Activated B cell treated with CpG ODN at 0.5 μM for 24 hours (primary cell): ENCODE measurements at places on chromosomes 16 and 17. TPM values are rescaled to one million over a fixed set of nuclear protein-coding genes. Genes with fewer than 3 reads are reported as not detected.

Gene ODAD4
- 0.56 and 1.1 TPM in 2 replicates for total RNA-seq

- H3K4me3 ChIP-seq, result no peak overlapping the region
- H3K27ac ChIP-seq, result no peak overlapping the region
- no peaks in the 10 kb centered on the region for H3K4me1 ChIP-seq
- H3K36me3 ChIP-seq, result no peaks in the 10 kb centered on the region
- DNase-seq, result peak; percentile 57
- H3K27me3 ChIP-seq, result peaks cover 4% of the 10 kb centered on the region
These were observed 36.6 kb upstream of the MED9 start for GRCh38 chr17:17440010-17440843.

DNA sequence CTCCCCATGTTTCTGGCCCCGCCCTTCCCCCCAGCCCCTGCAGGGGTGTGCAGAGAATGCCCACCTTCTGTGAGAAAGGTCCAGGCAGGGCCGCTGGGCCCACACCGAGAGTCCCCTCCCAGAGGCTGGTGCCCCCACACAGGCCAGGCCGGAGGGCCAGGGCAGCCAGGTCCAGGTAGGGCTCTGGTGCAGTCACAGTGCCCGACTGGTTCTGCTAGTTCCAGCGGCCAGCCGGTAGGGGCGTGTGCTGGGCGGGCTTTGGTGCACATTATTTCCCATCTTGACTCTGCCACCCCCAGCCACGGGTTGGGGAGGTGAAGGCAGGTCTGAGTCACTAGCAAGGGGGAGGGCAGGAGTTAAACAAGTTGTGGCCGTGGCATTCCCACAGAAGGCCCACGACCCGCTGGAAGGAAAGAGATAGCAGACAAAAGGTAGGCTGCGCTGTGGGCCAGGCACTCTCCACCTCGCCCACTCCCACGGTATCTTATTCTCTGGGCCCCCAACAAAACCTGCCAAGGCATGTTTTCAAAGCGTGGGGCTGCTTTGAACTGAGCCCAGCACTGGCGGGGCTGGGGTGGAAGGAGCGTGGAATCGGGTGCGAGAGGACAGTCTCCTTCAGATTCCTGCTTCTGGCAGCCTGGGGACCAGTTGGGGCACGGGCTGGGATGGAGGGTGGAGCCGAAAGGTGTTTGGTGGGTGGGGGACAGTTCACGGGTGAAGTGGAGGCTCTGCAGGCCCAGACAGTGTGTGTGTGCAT, 1.9 kb downstream of the EPN3 start:
- H3K27ac ChIP-seq, result no peak overlapping the region
- no peak overlapping the region for H3K4me3 ChIP-seq
- H3K27me3 ChIP-seq, result peaks cover 57% of the 10 kb centered on the region
- no peaks in the 10 kb centered on the region for H3K36me3 ChIP-seq
- H3K4me1 ChIP-seq, result peaks cover 12% of the 10 kb centered on the region

DNA sequence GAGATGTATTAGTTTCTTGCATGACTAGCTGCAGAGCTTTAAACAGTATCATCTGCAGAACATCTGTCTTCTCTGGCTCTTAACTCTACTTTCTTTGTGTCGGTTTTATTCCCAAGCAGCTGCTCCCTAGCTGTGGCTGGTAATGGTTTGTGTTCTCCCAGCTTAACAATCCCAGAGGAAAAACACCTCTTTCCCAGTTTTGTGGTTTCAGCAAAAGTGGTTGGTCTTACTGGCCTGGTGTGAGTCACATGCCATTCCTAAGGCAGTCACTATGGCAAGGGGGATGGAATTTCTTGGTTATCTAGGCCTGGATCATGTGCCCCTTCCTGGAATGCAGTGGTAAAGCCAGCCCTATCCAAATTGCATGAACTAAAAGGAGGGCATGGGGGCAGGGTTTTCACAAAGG, 27.5 kb downstream of the OMG start:
- no peak overlapping the region for H3K4me3 ChIP-seq
- no peak overlapping the region for H3K27ac ChIP-seq
- no peaks in the 10 kb centered on the region for H3K27me3 ChIP-seq

DNA sequence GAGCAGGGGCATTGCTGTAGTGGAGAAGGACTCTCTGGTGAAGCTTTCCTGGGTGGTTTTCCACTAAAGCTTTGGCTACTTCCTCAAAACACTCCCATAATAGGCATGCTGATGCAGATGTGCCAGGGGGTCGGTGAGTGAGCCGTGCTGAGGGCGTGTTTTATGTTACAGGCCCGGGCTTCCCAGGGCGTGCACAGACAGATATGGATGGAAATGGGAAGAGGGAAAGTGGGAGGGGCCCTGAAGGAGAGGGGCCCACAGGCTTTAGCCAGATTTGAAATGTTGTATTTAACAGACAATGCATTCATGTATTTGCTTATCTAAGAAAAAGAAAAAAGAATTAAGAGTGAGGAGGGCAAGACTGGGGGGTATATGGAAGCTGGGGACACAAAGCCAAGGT, 56.3 kb downstream of the IL21R start:
- no peak for DNase-seq
- H3K27ac ChIP-seq, result no peak overlapping the region
- H3K4me1 ChIP-seq, result peaks cover 39% of the 10 kb centered on the region
- H3K27me3 ChIP-seq, result no peaks in the 10 kb centered on the region
- no peak overlapping the region for H3K4me3 ChIP-seq
- H3K36me3 ChIP-seq, result peaks cover 37% of the 10 kb centered on the region

DNA sequence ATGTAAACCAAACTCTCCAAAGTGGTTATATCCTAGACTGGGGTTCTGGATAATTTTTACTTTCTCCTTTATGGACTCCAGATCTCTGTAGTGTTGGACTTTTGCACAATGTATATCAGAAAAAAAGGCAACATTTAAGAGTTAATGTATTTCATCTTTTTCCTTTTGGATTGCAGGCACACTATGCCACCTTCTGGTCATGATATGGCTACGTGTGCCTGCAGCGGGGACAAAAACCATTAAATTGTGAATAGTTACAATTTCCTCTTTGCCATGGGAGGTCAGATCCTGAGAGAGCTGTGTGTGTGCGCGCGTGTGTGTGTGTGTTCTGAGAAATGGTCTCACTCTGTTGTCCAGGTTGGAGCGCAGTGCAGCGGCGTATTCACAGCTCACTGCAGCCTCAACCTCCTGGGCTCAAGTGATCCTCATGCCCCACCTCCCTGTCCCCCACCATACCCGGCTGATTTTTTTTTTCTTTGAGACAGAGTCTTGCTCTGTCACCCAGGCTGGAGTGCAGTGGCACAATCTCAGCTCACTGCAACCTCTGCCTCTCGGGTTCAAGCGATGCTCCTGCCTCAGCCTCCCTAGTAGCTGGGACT, 4.3 kb upstream of the SGF29 start:
- H3K27me3 ChIP-seq, result peaks cover 16% of the 10 kb centered on the region
- H3K4me1 ChIP-seq, result peaks cover 8% of the 10 kb centered on the region
- H3K36me3 ChIP-seq, result peaks cover 2% of the 10 kb centered on the region
- H3K4me3 ChIP-seq, result no peak overlapping the region
- H3K27ac ChIP-seq, result no peak overlapping the region

DNA sequence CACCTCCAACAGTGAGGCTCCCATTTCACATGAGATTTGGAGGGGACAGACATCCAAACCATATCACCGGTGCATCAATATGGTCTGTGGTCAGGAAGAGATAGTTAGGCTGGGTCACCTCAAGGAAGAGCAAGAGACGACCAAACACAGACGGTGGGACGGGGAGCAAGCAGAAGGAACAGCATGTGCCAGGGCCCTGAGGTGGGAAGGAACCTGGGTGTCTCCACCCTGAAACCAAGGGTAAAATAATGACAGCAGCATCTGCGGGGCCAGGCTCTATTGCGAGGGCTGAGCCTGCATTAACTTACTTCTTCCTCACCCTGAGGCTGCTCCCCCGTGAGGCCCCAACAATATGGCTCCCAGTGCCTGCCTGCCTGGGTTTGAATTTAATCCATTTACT, 8.9 kb upstream of the PRSS21 start:
- H3K27me3 ChIP-seq, result peaks cover 47% of the 10 kb centered on the region
- no peak overlapping the region for H3K27ac ChIP-seq
- no peaks in the 10 kb centered on the region for H3K4me1 ChIP-seq
- no peaks in the 10 kb centered on the region for H3K36me3 ChIP-seq

DNA sequence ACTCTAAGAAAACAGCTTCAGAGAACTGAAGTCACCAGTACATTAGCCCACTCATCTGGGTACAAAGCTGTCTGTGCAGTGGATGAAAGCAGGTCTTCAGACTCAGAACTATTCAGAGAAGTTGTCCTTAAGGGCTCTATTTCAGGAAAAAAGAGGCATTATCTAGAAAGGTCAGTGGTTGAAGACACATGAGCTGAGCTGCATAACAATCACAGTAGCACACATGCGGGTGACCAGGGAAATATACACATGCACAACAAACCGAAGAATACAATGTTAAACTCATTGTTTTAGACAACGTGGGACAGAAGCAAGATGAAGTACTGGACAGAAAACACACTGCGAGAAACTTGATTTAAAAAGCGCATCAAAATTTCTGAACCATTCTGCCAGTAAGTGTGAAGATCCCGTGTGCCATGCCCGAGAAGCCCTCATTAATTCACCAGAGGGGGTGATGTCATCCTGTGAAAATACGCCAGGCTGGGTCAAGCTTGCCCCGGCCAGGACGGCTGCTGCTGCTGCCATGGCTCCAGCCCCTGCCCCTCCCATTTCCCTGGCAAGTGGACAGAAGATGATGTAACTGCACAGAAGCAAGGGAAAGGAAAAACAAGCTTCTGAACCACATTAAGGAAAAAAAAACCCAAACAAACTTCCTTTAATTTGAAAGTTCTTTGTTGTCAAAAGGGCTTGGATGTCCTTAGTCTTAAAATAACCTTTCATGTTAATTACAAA, 10.1 kb downstream of the DYNC1LI2 start:
- no peak overlapping the region for H3K27ac ChIP-seq
- H3K27me3 ChIP-seq, result no peaks in the 10 kb centered on the region
- DNase-seq, result no peak
- no peak overlapping the region for H3K4me3 ChIP-seq

DNA sequence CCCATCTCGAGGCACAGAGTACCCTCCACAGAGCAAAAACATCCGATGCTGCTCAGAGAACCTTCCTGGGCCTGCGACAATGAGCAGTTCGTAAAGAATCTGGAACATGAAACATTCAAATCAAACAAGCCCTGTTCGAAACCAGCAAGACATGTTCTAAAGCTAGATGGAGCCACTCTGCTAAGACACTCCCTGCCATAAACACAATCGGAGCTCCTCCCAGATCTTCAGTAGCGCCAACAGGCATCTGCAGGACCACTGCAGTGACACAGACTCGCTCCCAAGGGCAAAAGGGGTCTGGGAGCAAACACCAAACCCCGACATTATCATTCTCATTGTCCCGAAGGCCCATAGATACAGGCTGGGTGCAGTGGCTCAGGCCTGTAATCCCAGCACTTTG, 108.7 kb downstream of the ZFHX3 start:
- H3K27ac ChIP-seq, result no peak overlapping the region
- no peaks in the 10 kb centered on the region for H3K4me1 ChIP-seq
- DNase-seq, result no peak
- no peaks in the 10 kb centered on the region for H3K27me3 ChIP-seq
- H3K4me3 ChIP-seq, result no peak overlapping the region
- H3K36me3 ChIP-seq, result no peaks in the 10 kb centered on the region

DNA sequence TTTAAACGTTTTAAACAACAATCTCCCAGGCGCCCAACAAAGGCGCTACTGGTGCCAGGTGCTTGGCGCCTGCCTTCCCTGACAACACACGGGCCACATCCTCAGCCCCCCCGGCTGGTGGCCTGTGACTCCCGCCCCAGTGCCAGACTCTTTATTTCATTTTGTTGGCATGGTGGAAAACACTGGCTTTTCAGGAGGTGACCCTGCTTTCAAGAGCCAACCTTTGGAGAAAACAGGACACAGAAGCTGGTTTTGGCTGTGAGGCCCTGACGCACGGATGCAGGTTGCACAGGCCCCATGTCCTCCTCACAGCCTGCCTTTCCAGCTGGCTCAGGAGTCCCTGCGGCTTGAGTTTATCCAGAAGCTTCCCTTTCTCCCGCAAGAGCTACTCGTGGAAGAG, 100.0 kb downstream of the METRNL start:
- DNase-seq, result no peak
- no peak overlapping the region for H3K27ac ChIP-seq
- H3K4me1 ChIP-seq, result peaks cover 13% of the 10 kb centered on the region
- H3K27me3 ChIP-seq, result no peaks in the 10 kb centered on the region
- H3K4me3 ChIP-seq, result no peak overlapping the region

GRCh38 chr16:79895917-79896203, 295.3 kb upstream of the MAF start:
- no peak overlapping the region for H3K4me3 ChIP-seq
- H3K27ac ChIP-seq, result no peak overlapping the region
- DNase-seq, result no peak
- H3K4me1 ChIP-seq, result no peaks in the 10 kb centered on the region
- H3K27me3 ChIP-seq, result no peaks in the 10 kb centered on the region

DNA sequence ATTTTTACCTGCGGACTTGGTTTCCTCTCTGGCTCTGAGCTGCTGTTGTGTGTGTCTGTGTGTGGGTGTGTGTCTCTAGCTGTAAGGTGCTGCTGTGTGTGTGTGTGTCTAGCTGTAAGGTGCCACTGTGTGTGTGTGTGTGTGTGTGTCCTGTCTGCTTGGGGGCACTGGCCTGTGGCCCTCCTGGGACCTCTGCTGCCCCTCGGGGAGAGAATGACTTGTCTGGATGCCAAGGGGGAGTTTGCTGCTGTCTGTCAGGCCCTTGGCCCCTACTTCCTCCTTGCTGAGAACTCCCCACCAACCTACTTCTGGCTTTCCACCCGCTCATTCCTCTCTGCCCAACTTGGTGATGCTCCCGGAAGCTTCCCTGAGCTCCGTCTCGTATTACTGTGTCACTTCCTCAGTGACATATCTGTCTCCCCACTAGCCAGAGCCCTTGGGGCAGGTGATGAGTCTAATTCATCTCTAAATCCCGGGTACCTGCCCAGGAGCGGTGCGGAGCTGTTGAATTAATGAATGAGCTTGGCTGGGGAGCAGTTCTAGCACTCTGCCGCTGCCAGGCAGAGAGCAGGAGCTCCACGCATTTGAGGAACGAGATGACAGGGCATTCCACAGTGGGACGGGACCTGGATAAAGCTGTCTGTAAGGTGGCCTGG, 3.5 kb upstream of the LASP1NB start:
- peaks cover 21% of the 10 kb centered on the region for H3K4me1 ChIP-seq
- peak overlapping the region; percentile 55 for H3K27ac ChIP-seq
- H3K27me3 ChIP-seq, result no peaks in the 10 kb centered on the region

GRCh38 chr17:68397108-68397536, 60.2 kb downstream of the WIPI1 start:
- no peak overlapping the region for H3K4me3 ChIP-seq
- H3K36me3 ChIP-seq, result peaks cover 8% of the 10 kb centered on the region
- DNase-seq, result no peak
- H3K27ac ChIP-seq, result no peak overlapping the region
- no peaks in the 10 kb centered on the region for H3K27me3 ChIP-seq

Gene BTBD17
- not detected in 2 replicates for total RNA-seq

Gene PRDM7
- not detected in 2 replicates for total RNA-seq

GRCh38 chr17:46089389-46089965, 90.4 kb downstream of the STH start:
- H3K4me1 ChIP-seq, result peaks cover 27% of the 10 kb centered on the region
- no peak overlapping the region for H3K4me3 ChIP-seq
- no peaks in the 10 kb centered on the region for H3K27me3 ChIP-seq
- H3K36me3 ChIP-seq, result peaks cover 56% of the 10 kb centered on the region
- DNase-seq, result no peak
